ENCODE measurements at places on chromosomes 12 and 14. TPM values are rescaled to one million over a fixed set of nuclear protein-coding genes. Genes with fewer than 3 reads are reported as not detected.

DNA sequence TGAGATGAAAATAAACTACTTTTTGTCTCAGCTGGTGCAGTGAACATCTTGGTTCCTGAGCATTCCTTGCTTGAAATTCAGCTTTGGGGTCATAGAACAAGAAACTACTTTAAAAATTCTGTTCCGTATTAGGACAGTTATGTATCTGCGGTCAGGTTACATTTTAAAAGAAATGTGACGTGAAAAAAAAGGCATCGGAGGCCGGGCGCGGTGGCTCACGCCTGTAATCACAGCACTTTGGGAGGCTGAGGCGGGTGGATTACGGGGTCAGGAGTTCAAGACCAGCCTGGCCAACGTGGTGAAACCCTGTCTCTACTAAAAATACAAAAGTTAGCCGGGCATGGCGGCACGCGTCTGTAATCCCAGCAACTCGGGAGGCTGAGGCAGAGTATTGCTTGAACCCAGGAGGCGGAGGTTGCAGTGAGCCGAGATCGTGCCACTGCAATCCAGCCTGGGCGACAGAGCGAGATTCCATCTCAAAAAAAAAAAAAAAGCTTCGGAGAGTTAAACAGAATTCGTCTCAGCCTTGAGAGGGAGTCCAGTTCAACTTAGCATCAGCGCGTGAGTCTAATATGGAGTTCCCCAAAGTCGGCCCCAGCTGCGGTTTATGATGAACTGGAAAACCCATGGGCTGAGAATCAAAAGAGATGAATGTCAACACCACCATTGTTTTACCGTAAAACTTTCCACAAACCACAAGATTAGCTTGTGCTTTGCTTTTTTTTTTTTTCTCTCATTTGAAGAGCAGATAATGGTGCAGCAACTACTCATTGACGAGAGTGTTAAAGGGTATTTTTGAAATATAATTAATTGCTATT, 2.1 kb upstream of the SLC2A13 start:
- DNase-seq = peak; percentile 42
- peaks cover 2% of the 10 kb centered on the region for H3K36me3 ChIP-seq
- no peak overlapping the region for H3K27ac ChIP-seq
- H3K4me1 ChIP-seq = peaks cover 33% of the 10 kb centered on the region

- no peaks in the 10 kb centered on the region for H3K4me1 ChIP-seq
- no peak overlapping the region for H3K4me3 ChIP-seq
- no peaks in the 10 kb centered on the region for H3K27me3 ChIP-seq
- no peak overlapping the region for H3K27ac ChIP-seq
- peaks cover 47% of the 10 kb centered on the region for H3K36me3 ChIP-seq
Observed at GRCh38 chr12:101327051-101327450, 47.1 kb downstream of the UTP20 start.

- H3K36me3 ChIP-seq = no peaks in the 10 kb centered on the region
- H3K27me3 ChIP-seq = no peaks in the 10 kb centered on the region
- H3K4me3 ChIP-seq = no peak overlapping the region
Observed at GRCh38 chr14:94717808-94718207, 52.1 kb downstream of the GSC start.

The TAS2R50 gene
- not detected for total RNA-seq

The KRT85 gene
- not detected for total RNA-seq

Data from activated CD8-positive, alpha-beta T cell treated with anti-CD3 and anti-CD28 coated beads for 36 hours (primary cell).